ENCODE measurements at places on chromosomes 3 and 15. TPM values are rescaled to one million over a fixed set of nuclear protein-coding genes. Genes with fewer than 3 reads are reported as not detected.
A peak's percentile ranks its signal among the peaks of the same experiment; 100 is the strongest.

- DNase-seq = no peak
Observed at GRCh38 chr15:97747342-97747741, 213.2 kb upstream of the ARRDC4 start.

DNA sequence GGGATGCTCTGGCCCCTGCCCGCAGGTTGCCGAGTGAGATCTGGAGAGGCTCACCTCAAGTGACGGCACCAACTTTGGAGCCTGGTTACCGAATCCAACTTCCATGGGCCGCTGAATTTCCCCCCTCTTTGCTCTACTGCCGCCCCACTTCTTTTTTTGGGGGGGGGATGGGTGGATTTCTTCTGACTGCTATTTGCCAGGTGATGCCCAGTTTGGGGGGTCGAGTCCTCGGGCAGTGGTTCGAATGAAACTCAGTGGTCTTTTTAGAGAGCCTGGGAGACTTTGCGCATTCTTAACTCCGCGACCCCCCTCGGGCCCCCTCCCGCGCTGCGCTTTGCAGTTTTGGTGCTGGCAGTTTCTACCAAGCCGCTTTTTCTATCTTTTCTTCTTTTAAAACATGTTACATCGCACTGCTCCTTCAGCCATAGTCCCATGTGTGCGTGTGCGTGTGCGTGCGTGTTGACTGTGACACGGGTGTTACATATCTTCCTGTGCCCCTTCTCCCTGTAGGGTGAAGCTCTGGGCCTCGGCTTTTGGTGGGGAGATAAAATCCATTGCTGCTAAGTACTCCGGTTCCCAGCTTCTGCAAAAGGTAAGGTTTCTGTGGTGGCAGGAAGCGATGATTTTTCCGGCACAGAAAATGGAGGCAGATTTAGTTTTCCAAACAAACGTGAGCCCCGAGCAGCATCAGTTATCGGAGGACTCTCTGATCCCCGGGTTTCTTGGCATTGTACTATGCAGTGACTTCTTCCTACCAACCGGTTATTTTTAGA, 837 bp downstream of the CACNA2D3 start:
- no peak for DNase-seq

GRCh38 chr3:46713050-46713897, 4.4 kb downstream of the PRSS50 start:
- no peak for DNase-seq

DNA sequence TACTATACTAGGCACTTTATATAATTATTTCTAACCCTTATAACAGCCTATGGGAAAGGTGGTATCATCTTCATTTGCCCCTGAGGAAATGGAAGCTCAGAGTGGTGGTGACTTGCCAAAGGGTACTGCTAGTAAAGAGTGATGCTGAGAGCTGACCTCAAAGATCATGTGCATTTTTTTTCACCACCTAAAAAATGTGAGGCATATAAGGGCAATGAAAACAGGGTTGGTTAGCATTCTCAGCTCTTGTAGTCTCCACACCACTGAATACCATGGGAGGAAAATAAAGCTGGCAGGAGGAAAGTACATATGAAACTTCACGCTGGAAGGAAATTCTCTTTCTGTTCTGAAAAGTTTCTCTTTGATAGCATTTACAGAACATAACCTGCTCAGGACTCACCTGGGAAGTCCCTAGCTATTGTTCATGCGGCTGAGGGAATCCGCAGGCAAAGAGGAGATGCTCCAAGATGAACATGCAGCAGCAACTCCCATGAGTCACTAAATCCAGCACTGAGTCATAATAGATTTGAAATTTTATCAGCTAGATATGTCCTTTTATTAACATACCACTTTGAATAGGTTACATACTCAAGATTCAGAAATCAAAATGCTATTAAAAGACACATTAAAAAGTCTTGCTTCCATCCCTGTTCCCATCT, 17.3 kb downstream of the FAIM start:
- no peak for DNase-seq

DNA sequence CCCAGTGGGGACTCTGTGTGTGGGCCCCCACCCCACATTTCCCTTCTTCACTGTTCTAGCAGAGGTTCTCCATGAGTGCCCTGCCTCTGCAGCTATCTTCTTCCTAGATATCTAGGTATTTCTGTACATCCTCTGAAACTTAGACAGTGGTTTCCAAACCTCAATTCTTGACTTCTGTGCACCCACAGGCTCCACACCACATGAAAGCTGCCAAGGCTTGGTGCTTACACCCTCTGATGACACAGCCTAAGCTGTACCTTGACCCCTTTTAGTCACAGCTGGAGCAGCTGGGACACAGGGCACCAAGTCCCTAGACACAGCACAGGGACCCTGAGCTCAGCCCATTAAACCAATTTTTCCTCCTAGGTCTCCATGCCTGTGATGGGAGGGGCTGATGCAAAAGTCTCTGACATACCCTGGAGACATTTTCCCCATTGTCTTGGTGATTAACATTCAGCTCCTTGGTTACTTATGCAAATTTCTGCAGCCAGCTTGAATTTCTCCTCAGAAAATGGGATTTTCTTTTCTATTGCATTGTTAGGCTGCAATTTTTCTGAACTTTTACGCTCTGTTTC, 304.5 kb downstream of the OTOL1 start:
- no peak for DNase-seq

DNA sequence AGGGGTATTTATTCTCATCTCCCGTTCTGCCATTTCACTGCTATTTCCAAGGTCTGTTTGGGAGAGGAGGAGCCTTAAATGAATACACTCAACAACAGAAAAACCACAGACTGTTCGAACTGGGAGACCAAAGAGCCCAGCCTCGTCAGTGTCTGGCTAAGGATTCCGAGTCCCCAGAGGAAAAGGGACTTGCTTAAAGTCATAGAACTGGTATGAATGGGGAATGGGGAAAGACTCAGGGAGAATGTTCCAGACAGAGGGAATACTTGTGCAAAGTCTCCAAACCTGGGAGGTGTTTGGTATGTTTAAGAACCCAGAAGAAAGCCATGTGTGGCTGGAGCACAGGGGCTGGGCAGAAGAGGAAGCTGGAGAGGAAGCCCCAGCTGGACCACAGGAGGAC, 46.9 kb downstream of the FAM43A start:
- no peak for DNase-seq

DNA sequence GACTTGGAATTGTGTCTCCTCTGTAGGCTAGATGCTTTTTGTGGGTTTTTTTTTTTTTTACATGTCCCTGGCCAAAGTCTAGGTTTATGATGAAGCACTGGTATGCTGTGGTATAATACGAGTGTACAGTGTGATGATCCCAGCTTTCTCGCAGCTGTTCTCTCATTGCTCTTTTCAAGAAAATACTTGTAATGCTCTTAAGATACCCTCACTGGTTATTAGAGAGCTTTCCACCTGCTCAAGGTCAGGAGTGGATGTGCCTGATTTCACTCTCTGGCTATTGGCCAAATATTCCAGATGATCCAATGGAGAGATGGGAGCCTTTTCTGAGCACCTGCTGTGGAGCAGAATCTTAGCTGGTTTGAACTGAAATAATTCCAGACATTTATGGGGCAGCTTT, 215.1 kb downstream of the MYRIP start:
- DNase-seq = no peak

DNA sequence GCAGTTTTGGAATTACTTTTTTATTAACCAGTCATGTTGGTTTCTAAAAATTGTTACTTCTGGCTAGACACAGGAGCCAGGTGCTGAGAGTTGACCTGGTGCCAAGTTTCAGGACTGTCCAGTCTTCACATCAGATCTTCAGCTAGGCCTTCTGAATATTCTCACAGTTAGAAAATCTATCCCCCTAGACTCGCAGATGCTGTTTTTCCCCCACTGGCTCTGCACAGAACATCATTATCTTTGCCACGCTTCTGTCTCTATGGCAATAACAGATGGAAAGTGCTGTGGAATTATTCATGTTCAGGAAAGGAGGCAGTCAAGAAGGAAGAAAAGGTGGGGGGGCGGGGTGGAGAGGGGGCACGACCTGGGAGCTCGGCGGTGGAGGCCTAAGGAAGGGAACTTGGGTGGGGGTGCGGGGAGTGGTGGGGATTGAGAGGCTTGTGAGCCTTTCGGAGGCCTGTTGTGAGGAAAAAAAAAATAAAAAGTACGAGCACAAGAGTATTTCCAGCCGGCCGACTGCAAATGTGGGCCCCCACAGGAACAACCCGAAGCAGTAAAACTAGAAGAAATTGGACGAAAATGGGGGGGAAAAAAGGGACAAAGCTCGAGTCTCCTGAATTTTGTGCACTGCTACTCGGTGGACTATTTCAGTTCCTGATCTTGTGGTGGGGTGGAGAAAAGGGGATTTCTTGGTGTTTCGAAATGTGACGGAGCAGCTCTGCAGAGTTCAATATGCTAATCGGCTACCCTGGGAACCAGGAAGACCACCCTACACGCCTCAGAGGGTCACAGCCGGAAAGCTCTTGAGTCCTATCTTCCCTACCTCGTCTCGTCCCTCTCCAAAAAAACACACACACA, 1.5 kb upstream of the SKIL start:
- DNase-seq = peak; percentile 46

DNA sequence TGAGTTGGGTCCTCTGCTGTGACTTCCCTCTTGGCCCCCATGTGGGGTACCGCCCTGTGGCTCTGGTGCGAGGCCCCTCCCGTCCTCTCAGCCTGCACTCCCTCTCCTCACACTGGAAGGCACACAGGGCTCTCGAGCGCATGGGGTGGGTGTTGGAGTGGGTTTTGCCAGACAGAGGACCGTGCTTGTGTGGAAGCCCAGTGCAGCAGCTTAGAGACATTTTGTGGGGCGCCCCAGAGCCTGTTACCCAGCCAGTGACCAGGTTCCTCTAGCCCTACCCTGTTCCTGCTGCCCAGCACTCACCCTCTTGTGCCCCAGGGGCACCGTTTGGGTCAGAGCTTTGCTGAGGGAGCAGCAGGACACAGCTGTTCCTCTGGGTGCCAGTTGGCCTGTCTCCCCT, 9.9 kb downstream of the PLXNA1 start:
- no peak for DNase-seq

DNA sequence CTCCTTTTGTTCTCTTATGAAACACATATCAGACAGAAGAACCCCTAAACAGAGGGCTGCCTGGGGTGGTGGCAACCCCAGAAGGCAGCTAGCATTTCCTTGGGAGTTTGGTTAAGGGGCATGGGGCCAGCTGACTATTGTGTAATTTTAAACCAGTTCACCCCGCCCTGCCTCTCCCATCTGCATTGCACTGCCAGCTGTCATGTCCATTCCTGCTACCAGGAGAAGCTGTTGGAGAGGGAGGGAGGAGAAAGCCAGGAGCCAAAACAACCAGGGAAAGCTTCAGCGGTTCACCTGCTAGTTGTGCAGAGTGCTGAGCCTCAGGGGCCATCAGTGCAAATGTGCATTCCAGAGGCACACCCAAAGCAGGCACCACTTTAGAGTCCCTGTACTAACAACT, 47.6 kb upstream of the ATP1B3 start:
- no peak for DNase-seq

DNA sequence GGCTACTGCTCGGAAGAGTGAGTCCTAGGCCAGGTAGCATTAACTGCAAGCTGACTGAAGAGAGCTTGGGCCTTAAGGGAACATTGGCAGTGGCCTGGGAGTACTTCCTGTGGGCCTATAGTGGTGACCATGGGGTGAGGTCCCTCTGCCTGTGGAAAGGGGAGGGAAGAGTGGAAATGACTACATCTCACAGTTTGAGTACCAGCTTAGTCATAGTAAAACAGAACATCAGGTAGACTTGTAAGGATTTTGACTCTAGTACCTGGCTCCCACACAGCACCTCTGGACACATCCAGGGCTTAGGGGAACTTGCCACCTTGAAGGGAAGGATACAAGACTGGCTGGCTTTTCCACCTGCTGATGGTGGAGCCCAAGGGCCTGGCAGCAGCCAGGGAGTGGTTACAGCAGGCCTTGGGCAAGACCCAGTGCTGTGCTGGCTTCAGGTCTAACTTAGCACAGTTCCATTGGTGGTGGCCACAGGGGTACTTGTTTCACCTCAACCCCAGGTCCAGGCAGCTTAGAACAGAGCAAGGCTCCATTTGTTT, 147.8 kb downstream of the SLC9A9 start:
- no peak for DNase-seq

GRCh38 chr3:177449360-177450006, 252.2 kb upstream of the TBL1XR1 start:
- no peak for DNase-seq

GRCh38 chr3:150225986-150226385, 182.1 kb upstream of the TSC22D2 start:
- DNase-seq = no peak

DNA sequence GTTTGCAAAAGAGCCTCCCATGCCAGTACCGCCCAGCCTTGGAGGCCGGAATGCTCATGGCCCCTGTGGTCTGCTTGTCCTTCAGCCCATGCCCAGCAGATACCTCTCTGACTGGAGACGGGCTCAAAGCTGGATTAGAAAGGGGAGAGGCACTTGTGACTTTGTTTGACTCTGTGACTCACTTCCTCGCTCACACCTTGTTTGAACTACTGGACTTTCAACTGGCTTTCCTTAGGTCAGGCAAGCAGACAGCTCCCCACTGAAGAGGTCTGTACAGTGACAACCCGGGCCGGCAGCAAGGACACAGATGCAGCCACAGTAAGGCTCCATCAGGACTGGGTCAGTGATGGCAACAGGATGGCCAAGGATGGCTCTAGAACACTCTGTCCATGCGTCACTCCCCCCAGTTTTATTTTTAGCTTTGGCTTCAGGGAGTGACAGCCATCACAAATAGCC, 98.6 kb upstream of the ABHD17C start:
- no peak for DNase-seq

DNA sequence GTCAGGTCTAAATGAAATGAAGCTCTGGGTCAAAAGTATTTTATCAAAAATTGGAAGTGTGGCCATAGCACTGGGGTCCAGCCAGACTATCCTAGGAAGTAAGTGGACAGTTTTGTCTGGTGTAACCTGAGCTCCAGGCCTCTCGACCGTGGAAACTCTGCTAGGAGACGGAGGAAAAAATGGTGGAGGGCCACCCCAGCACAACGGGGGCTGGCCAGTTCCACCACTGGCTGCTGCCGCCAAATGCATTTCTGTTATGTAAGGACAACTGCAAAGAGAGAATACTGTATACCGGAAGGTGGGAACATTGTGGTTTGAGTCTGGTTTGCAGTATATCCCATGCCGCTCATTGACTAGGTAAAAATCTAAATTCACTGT, 235.7 kb downstream of the GREM1 start:
- no peak for DNase-seq

GRCh38 chr3:189342811-189343210, 171.0 kb downstream of the TPRG1 start:
- DNase-seq = no peak

CSTA gene
- 0.25 TPM for polyA plus RNA-seq

LTK gene
- 12.9 TPM for polyA plus RNA-seq

SGO1 gene
- polyA plus RNA-seq = 4.5 TPM

FAM107A gene
- polyA plus RNA-seq = 0.72 TPM

AGBL1 gene
- 25.5 TPM for polyA plus RNA-seq

SAXO2 gene
- 2.2 TPM for polyA plus RNA-seq

PLCD1 gene
- polyA plus RNA-seq = 10.8 TPM

KCNH8 gene
- polyA plus RNA-seq = 0.10 TPM
